ENCODE measurements at places on chromosomes 7 and 10.

DNA sequence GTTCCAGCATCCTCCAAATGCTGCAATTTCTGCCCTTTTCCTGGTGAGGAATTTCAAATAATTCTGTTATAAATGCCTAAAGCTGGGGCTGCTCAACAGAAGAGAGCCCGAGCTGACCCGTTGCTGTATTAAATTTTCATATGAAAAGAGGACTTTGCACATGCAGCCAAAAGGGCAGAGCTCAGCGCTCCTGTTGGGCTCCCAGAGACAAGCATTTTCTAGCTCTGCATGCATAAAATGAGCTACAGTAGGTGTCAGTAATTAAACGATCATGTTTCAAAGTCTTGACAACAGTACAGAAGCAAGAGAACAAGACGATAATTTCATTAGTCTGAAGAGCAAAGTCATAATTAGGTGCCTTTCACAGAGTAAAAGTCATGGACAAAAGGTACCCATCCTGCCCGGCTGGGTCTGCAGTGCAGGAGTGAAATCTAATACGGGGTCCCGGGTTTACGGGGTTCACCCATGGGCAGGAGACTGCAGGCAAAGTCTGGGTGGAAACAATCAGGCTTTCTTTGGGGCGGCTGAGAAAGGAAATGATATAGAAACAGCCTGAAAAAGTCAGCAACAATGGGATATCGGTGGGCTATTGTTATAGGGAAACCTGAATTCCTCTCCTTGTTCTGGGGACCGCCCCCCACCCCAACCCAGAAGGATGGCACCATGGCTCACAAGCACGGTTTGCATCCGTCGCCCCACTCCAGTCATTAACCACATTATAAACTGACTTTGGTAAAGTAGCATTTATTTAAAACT is 66.0 kb downstream of the EBF3 start:
- DNase-seq: no peak

GRCh38 chr10:80530251-80530650 is 7.5 kb upstream of the SH2D4B start:
- peak; percentile 84 for DNase-seq

- no peak for DNase-seq
Measured at GRCh38 chr10:6811153-6811552, 231.1 kb upstream of the PRKCQ start.

GRCh38 chr10:131181456-131181855 is 130.1 kb downstream of the TCERG1L start:
- DNase-seq: no peak

GRCh38 chr7:100588438-100588837 is 2.3 kb downstream of the FBXO24 start:
- DNase-seq: peak; percentile 33

DNA sequence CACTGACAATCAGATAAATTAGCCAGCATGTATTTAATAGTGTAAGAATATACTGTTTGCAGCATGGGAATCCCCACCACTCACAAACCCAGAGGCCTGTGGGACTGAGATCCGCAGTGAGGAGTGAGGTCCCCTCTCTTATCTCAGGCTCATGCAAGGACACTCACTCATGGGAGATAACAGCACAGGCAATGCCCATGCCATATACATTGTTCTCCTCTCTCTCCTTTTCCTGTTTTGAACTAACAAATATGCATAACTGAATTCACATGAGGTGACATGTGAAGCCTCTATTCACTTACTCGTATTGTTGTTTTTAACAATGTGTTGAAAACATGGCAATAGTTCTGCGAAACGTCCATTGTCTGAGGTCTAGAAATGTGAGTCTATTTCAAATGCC is 230.5 kb downstream of the ARHGAP21 start:
- DNase-seq: no peak

DNA sequence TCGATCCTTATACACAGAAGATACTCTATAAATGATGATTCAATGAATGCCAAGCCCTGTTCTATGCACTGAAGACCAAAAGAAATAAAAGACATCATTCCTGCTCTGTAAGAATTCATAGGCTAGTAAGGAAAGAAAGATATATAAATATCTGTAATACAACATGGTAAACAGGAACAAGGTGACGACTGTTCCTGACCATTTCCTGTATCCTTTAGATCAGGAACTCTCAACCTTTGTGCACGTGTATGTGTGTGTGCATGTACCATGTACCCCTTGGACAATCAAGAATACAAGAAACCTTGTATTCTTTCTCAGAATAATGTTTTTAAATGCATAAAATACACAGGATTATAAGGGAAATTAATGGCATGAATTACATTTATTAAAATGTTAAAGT is 7.3 kb upstream of the HK1 start:
- DNase-seq: no peak

GRCh38 chr7:134357486-134357885 is 40.8 kb upstream of the SLC35B4 start:
- no peak for DNase-seq

GRCh38 chr7:109407756-109408155 is 838.1 kb downstream of the DNAJB9 start:
- DNase-seq: no peak

DNA sequence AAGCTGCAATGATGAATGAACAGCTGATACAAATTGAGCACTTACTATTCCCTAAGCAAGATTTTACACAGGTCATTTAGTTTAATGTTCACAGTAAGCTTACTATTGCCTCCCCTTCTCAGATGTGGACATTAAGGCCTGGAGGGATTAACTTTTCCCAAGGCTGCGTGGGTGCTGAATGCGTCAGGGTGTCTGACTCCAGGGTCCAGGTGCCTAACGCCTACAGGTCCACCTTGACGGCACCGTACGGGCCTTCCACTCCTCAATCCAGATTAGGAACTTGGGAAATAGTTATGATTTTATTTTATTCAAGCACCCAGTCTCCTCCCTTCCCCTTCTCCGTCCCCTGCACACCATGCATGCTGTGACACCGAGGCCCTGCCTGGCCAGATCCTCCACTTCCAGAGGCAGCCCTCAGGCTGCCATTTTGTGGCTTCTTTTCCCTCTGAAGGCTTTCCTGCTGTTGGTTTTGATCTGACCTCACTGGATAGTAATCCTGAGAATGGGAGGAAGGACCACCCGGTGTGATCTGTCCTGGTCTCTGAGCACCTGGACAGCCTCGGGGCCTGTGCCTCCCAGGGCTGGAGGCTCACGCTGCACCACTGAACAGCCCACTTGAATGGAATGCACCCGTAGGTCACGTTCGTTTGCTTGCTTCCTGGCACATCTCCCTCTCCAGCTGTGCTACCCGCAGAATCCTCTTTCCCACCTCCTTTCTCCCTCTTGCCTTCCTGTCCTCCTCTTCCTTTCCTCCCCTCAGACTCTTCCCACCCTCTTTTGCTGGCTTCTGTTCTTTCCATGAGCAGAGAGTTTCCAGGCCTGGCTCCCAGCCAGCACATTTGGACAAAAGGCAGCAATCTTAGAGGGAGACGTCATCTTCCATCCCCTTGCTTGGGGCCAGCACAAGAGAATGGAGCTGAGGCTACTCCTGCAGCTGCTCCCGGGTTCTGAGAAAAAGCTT is 14.4 kb downstream of the DENND2A start:
- no peak for DNase-seq

DNA sequence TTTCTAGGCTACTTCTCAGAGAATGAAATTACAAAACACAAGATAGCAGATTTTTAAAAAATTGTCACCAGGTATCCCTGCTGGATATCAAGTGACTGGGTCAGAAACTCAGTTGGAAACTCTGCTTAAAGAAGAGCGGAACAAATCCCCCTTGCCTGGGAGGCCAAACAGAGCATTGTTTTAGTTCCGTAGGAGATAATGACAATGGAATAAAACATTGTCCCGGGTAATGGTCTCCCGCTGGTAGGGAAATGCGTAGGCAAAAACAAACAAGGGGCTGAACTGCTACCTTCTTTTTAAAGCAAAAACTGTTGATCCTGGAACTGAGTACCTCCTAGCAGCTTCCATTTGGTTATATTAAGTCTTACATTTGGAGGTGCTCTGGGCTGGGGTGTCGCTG is 21.3 kb upstream of the VAX1 start:
- DNase-seq: no peak

DNA sequence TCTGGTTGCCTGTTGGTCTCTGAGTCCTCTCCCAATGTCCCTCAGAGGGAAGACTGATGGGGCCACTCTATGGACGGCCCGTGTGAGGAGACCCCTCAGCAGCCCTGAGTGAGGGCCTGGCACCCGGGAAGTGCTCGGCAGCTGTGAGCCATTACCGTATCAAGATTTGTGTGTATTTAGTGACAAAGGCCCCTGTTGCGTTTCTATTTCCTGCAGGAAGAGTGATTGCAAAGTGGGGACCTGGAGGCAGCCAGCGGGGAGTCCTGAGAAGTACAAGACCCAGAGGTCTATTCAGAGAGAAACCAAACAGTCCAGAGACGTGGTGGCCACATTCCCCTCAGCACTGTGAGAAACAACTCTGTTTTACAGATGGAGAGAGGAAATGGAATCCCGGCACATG is 51.1 kb upstream of the CHST15 start:
- DNase-seq: peak; percentile 25

GRCh38 chr10:102235598-102235920 is 5.8 kb downstream of the PITX3 start:
- no peak for DNase-seq

DNA sequence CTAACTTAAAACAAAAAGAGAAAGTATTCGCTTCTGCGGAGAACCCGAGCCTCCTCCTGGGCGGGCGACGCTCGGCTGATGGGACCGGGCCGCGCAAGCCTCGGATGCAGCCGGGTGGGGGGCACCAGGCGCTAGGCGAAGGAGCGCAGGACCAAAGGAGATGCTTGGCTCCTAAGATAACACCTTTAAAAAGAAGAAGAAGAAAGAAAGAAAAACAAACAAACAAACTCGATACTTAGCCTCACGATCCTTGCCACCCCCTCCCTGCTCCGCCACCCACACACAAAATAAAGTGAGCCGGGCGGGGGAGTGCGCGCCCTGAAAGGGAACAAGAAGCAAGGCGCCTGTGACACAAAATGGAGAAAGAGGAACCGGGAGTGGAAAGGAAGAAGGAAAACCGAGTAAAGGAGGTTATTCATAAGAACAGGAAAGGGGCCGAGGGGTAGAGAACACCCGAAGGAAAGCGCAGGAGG is 34.0 kb upstream of the EBLN1 start:
- DNase-seq: peak; percentile 87

- no peak for DNase-seq
Measured at GRCh38 chr7:130628901-130629300, 39.6 kb downstream of the COPG2 start.

DNA sequence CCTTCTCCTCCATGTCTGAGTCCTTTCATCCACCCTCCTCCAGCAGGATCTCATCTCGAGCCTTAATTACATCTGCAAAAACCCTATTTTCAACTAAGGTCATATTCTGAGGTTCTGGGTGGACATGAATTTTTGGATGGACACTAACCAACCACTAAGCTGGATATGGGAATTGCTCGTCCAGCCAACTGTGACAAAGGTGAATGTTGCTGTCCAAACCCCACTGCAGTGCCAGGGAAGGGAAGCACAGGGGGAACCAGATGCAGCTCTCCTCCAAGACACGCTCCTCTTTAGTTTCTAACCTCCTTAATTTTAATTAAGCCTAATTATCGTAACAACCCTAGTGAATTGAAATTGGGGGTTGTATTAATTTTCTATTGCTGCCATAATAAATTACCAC is 65.1 kb upstream of the EBF3 start:
- no peak for DNase-seq
